ENCODE measurements at places on chromosomes 2 and 18. TPM values are rescaled to one million over a fixed set of nuclear protein-coding genes. Genes with fewer than 3 reads are reported as not detected.

- no peak for DNase-seq
Observed at GRCh38 chr2:148948868-148949267, 73.8 kb downstream of the KIF5C start.

- no peak for DNase-seq
Observed at GRCh38 chr2:59734743-59735142, 818.7 kb downstream of the BCL11A start.

- DNase-seq = no peak
Observed at GRCh38 chr2:118853129-118853640, 5.7 kb upstream of the EN1 start.

- DNase-seq = no peak
Observed at GRCh38 chr2:61689568-61689967, 151.4 kb upstream of the XPO1 start.

DNA sequence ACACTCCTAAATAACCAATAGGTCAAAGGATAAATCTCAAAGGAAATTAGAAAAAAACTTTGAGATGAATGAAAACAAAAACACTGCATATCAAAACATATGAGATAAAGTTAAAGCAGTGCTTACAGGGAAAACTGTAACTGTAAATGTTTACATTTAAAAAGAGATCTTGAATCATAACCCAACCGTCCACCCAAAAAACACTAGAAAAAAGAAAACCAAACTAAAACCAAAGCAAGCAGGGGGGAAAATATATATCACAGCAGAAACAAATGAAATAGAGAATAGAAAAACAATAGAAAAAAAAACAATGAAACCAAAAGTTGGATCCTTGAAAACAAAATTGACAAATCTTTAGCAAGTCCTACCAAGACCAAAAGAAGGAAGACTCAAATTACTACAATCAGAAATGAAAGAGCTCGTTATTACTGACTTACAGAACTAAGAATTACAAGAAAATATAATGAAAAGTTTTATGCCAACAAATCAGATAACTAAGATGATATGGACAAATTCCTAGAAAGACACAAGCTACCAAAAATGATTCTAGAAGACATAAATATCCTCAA is 65.6 kb downstream of the TLK1 start:
- DNase-seq = no peak

DNA sequence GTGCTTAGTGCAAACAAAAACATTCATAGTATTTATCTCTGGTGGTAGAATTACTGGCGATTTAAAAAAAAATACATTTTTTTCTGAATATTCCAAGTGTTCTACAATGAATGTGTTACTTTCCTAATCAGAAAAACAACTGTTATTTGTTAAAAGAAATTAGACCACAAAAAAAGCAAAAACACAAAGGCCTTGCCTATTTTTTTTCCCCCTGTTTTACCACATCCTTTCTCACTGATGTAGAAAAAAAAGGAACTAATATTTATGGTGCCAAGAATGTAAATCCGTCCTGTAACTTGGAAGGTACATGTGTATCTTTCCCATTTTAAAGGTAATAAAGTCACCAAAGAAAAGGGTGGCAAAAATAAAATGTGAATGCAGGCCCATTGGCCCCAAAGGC is 28.4 kb upstream of the MGAT4A start:
- DNase-seq = no peak

GRCh38 chr2:105712166-105712915 is 32.4 kb upstream of the NCK2 start:
- peak; percentile 91 for DNase-seq

GRCh38 chr18:74950479-74950878 is 258.5 kb downstream of the PTGR3 start:
- DNase-seq = no peak

- no peak for DNase-seq
Observed at GRCh38 chr2:136178941-136179601, 61.1 kb upstream of the CXCR4 start.

The SERPINB5 gene
- not detected for total RNA-seq

The SCYGR4 gene
- not detected for total RNA-seq

The KCNF1 gene
- total RNA-seq = 0.24 TPM

All from SJSA1 (cell line).